Stimulated activated CD4-positive, alpha-beta T cell treated with anti-CD3 and anti-CD28 coated beads, Interleukin-4, amount 100 ng/mL, for 24 hours (primary cell): ENCODE measurements at places on chromosomes 12 and 14.
A peak's percentile ranks its signal among the peaks of the same experiment; 100 is the strongest.

GRCh38 chr14:32524609-32525375 lies 195.7 kb downstream of the AKAP6 start:
- no peak for DNase-seq

GRCh38 chr14:38799671-38800070 lies 303.4 kb downstream of the SEC23A start:
- no peak for DNase-seq

DNA sequence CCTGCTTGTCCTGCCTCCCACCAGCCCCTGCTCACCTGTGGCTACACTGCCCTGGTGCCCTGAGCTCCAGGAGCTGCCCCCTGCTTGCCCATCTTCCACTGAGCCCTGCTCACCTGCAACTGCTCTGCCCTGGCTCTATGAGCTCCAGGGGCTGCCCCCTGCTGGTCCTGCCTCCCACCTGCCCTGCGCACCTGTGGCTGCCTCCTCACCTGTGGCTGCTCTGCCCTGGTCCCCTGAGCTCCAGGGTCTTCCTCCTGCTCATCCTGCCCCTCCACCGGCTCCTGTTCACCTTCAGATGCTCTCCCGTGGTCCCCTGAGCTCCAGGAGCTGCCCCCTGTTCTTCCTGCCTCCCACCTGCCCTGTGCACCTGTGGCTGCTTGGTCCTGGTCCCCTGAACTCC lies 247.6 kb downstream of the TMEM121 start:
- DNase-seq = no peak

DNA sequence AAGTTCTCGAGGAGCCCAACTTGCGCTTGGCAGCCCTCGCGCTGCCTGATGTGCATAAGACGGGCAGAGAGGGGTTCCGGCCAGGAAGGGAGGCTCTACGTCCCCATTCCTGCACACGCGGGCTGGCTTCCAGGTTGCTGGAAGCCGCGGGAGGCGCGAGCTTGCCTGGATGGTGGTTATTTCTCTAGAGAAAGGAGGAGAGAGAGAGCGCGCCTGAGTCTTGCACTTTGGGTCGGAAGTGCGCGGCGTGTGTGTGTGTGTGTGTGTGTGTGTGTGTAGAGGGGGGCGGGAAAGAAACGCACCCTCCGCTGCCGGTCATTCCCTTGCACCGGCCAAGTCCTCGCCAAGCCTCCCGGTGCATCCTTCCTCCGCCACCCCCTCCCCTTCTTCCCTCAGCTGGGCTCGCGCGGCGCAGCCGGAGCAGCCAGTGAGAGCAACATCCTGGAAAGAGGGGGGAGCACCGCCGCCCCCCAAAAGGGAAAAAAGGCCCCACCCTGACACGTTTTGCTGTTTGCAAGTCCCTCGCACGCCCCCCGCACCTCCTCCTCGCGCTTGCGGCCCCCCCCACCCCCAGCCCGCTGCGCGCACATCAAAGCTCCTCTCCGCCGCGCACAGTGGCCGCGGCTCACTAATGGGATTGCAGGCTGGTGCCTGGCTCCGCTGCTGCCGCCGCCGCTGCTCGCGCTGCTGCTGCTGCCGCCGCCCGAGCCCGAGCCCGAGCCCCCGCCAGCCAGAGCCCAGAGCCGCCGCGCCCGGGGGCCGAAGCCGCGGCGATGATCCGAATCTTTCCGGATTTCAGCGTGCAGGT lies 4.4 kb upstream of the NPAS3 start:
- DNase-seq = no peak

- DNase-seq = no peak
Observed at GRCh38 chr12:29208060-29208459, 59.0 kb downstream of the FAR2 start.

- no peak for DNase-seq
Observed at GRCh38 chr12:110536834-110537604, 34.9 kb downstream of the RAD9B start.

DNA sequence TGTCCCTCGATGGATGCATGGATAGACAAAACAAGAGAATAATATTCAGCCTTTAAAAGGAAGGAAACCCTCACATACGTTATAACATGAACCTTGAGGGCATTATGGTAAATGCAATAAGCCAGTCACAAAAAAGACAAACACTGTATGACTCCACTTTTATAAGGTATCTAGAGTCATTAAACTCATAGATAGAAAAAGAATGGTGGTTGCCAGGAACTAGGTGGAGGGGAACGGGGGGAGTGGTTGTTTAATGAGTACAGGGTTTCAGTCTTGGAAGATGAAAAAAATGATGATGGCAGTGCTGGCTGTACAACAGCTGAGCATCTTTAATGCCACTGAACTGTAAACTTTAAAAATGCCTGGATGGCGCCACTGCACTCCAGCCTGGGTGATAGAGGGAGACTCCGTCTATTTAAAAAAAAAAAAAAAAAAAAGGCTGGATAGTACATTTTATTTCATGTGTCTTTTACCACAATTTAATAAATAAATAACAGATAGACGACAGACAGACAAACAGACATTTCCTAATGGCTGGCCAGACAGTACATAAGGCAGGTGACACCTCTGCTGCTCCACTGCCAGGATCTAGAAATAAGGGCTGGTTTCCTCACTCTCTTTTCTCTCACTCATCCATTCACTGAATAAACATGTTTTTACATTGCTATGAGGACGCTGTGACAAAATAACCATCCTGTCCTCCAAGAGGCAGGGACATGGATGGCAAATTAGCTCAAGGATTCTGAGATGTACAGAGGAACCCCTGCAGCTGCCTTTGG lies 118.8 kb downstream of the FOXN3 start:
- no peak for DNase-seq

GRCh38 chr12:122293081-122293480 lies 26.8 kb upstream of the VPS33A start:
- no peak for DNase-seq

- peak; percentile 80 for DNase-seq
Observed at GRCh38 chr12:6554168-6555017, 1.4 kb downstream of the IFFO1 start.

DNA sequence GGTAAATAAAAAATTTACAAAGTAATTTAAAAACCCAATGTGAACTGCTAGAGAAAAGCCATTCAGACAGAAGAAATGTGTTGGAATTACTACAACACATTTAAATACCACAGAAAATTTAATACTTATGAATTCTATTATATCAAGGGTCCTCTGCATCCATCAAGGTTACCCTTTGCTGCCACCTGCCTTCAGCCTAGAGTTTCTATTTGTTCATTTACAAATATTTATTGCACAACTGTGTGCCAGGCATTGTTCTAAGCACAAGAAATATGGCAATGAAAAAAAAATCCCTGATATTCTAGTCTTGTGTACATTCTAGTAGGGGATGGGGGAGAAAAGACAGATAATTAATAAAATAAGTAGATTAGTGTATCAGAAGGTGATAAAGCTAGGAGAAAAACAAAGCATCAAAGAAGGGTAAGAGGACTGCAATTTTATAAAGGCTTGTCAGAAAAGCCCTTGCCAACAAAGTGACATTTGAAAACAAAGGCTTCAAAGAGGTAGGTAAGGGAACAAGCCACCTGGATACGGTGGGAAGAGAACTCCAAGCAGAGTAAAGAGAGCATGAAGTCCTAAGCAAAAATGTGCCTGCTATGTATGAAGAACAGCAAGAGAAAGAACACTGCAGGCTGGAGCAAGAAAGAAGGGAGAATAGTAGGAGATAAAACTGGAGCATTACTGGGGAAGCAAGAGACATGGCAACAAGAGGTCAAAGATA lies 59.1 kb upstream of the SLC6A13 start:
- no peak for DNase-seq

DNA sequence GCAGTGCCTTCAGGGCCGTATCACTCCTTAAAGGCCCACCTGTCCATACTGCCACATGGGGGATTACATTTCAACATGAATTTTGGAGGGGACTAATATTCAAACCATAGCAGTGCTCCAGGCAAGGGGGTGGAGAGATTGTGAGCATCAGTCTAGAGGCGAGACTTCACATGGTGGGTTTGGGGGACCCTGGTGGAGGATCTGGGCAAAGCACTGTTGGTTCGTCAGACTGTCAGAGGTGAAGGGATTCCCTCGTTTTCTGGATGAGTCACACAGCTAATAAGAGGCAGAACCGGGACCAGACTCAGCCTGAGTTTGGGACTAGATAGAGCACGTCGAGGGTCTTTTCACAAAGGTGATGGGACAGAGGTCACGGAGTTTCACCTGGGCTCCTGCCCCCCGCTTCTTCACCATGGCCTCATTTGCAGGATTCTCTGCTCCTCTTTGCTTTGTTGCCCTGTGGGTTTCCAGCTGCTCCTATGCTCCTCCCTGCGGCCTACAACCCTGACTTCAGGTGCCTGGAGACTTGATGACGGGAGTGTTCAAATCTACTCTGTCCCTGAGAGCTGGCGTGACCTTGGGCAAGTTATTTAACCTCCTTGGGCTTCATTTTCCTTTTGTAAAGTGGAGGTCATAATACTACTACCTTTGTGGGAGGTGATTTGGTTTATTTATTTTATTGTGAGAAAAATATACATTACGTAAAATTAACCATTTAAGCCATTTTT lies 41.5 kb downstream of the TEAD4 start:
- DNase-seq = no peak

DNA sequence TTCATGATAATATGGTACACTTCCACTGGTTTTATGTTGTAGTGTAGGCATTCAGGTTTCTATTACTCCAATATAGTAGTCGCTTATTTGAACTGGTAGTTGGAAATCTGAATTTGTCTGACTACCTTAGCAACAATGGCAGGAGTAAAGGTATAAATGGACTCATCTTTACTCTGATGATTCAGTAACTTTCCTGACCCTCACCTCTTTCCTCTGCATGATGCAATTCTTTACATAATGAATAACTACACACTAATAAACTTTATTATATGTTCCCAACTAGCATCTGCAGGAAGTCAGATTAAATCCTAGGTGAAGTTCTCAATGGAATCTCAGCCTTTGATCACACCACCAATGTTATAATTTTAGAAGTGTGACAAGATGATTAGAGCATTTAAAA lies 70.5 kb upstream of the ATP2B1 start:
- no peak for DNase-seq

GRCh38 chr14:103872481-103873113 lies 25.2 kb upstream of the PPP1R13B start:
- no peak for DNase-seq

GRCh38 chr12:113238309-113238708 lies 17.0 kb downstream of the TPCN1 start:
- no peak for DNase-seq

DNA sequence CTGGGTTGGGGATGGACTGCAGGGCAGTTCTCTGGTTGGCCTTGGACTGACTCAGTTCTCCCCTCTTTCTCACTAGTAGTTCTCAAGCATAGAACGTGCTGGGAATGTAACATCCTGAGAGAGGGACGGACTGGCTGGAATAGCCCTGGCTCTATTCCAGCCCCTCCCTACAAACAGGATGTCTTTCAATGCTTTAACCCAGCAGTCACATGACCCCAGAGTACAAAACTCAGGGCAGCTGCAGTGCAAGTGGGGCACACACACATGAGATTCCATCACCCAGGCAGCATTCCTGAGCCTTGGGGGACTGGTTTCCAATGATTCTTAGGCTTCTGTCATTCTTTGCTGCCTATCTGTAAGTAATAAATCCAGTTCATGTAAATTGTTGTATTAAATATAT lies 1.6 kb upstream of the ACOT6 start:
- no peak for DNase-seq

GRCh38 chr12:191541-191940 lies 22.4 kb downstream of the SLC6A12 start:
- no peak for DNase-seq

DNA sequence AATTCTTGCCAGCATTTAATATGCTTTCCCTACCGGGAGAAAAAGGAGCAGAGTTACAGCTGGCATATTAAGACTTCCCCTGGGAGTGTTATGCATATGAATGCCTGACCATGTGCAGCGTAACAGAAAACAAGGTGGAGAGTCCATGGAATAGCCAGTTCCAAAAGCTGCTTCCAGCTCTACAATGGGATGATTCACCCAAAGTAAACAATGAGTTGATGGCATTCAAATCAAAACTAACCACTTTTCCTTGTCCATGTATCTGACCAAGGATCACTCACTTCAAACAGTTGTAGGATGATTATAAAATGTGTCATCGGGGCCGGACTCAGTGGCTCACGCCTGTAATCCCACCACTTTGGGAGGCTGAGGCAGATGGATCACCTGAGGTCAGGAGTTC lies 48.1 kb upstream of the BICDL1 start:
- no peak for DNase-seq

DNA sequence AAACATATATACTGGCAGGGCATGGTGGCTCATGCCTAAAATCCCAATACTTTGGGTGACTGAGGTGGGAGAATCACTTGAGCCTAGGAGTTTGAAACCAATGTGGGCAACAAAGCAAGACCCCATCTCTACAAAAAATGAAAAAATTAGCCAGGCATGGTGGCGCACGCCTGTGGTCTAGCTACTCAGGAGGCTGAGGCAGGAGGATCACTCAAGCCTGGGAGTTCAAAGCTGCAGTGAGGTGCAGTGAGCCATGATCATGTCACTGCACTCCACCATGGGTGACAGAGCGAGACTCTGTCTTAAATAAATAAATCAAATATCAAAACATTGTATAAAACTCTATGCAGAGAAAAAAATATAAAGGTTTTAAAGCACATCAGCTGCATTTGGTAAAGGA lies 5.2 kb downstream of the FMNL3 start:
- no peak for DNase-seq

- DNase-seq = no peak
Observed at GRCh38 chr12:109544955-109545531, 28.3 kb downstream of the MMAB start.

GRCh38 chr12:5587711-5588121 lies 155.8 kb downstream of the NTF3 start:
- DNase-seq = no peak

GRCh38 chr12:49187184-49187583 lies 1.7 kb downstream of the TUBA1A start:
- DNase-seq = no peak

DNA sequence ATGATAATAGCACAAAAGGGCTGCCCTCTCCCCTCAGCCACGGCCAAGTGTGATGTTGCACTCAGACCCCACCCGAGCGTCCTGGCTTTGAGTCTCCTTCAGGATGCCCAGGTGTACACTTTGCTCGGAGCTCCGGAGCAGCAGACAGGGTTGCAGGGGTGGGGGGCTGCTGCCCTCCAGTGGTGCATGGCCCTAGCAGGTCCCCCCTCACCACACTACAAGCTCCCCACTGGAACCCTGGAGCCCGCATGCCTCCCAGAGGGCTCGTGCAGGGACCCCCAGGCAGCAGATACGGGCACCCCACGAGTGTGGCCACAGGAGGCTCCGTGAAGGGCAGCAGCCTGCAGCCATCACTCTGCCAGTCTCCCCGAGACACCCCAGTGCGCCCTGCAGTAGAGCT lies 69.9 kb upstream of the C14orf180 start:
- DNase-seq = no peak

DNA sequence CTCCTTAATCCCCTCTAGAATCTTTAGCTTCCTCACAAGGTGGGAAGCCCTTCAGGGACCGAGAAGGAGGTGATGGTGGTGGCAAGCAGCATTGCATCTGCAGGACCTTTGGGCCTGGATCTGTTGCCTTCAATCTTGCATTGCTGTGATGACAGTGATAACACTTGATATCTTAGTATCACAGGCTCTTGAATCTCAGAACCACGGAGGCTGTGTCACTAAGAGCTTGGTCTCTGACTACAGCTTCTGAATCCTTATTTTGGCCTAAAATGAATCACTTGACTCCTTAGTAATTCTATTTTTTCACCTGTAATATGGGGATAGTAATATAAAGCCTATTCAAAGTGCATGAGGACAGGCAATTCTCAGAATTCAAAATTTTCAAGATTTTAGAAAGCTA lies 8.9 kb upstream of the AMN1 start:
- DNase-seq = peak; percentile 28
